ENCODE measurements at places on chromosomes 2 and 18. TPM values are rescaled to one million over a fixed set of nuclear protein-coding genes. Genes with fewer than 3 reads are reported as not detected.

DNA sequence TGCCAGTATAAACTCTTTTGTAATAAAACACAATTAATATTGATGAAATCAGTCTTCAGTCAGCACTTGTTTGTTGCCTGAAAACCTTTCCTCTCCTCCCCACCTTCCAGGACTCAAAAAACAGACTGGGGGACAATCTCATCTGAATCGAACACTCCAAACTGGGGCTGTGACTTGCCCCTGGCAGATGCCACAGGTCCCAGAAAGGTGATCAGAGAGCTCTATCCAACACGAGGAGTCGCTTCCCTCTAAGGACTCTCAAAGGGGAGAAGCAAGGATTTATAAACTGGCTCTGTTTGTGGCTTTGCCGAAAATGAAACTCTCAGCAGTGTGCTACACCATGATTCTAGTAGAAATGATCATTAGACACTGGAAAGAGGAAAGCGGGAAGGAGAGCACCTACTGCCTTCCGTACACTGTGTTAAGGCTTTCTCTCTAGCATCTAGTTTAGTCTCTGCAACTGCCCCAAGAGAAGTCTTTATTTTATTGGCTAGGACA is 199.2 kb downstream of the TGIF1 start:
- no peak for DNase-seq
- no peaks in the 10 kb centered on the region for H3K36me3 ChIP-seq
- H3K4me1 ChIP-seq = peaks cover 5% of the 10 kb centered on the region

GRCh38 chr18:70553245-70553935 is 264.5 kb downstream of the SOCS6 start:
- DNase-seq = no peak
- H3K4me3 ChIP-seq = no peak overlapping the region
- peaks cover 4% of the 10 kb centered on the region for H3K36me3 ChIP-seq
- no peaks in the 10 kb centered on the region for H3K27me3 ChIP-seq
- no peaks in the 10 kb centered on the region for H3K4me1 ChIP-seq

GRCh38 chr2:105610576-105611332 is 134.0 kb upstream of the NCK2 start:
- no peak overlapping the region for H3K4me3 ChIP-seq
- H3K27me3 ChIP-seq = no peaks in the 10 kb centered on the region
- DNase-seq = no peak
- no peak overlapping the region for H3K27ac ChIP-seq

The CFAP65 gene
- 0.59 TPM for total RNA-seq

The CCDC178 gene
- total RNA-seq = 5.3 TPM

DNA sequence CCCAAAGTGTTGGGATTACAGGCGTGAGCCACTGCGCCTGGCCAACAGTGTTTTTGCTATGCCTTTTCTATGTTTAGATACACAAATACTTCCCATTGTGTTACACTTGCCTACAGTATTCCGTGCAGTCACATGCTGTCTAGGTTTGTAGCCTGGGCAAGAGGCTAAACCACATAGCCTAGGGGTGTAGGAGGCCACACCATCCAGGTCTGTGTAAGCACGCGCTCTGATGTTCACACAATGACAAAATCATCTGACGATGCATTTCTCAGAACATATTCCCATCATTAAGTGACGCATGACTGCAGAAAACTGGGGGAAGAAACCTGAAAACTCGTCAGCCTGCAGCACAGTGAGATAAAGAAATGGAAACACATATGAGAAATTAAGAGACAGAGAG is 46.1 kb upstream of the TWIST2 start:
- no peak overlapping the region for H3K27ac ChIP-seq
- no peaks in the 10 kb centered on the region for H3K36me3 ChIP-seq
- no peaks in the 10 kb centered on the region for H3K27me3 ChIP-seq
- no peak for DNase-seq
- H3K4me1 ChIP-seq = peaks cover 6% of the 10 kb centered on the region
- no peak overlapping the region for H3K4me3 ChIP-seq

The CHAC2 gene
- total RNA-seq = 1.3 TPM
